ENCODE measurements at places on chromosomes 2 and 18.
A peak's percentile ranks its signal among the peaks of the same experiment; 100 is the strongest.

GRCh38 chr2:168978461-168978861 is 52.7 kb downstream of the ABCB11 start:
- no peak for DNase-seq

DNA sequence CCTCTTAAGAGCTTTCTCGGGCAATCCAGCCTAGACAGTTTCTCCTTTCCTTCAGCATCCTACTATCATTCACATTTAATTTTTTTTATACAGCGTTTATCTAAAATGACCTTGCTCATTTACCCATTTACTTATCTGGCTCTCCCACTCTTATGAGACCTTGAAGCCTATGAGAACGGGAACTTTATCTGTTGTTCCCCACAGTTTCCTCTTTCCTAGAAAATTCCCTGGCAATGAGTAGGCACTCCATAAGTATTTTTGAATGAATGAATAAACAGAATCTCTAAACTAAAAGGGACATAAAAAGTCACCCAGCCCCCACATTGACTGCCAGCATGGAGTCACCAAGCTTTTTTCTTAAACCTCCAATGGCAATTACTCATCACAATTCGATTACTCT is 353.2 kb downstream of the METTL4 start:
- DNase-seq, result no peak

DNA sequence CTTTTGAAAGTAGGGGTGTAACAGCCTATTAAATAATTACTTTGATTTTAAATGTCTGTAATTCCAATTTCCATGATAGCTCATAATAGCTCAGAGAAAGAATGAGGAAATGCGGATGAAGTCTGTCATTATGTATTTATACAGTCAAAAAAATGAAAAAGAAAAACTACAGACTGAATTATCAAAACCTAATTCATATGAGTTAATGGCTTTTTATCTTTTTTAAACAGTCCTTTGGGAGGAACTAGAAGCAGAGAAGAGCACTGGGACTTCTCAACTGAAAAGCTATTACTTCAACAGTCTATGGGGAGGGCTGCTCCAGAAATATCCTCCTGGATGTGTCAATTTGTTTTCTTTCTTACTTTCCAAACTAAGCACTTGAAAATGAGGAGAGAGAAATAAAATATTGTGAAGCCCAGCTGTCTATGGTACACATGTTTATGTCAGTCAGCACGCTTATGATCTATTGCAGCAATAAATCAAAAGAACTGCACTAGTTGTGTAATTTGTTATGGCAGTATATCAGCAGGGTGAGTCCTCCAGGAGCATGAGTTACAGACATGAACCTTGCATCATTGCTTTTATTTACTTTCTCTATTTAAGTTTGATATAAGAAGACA is 1550.2 kb downstream of the LRP1B start:
- no peak for DNase-seq

- no peak for DNase-seq
Measured at GRCh38 chr2:27830656-27831055, 59.1 kb downstream of the MRPL33 start.

DNA sequence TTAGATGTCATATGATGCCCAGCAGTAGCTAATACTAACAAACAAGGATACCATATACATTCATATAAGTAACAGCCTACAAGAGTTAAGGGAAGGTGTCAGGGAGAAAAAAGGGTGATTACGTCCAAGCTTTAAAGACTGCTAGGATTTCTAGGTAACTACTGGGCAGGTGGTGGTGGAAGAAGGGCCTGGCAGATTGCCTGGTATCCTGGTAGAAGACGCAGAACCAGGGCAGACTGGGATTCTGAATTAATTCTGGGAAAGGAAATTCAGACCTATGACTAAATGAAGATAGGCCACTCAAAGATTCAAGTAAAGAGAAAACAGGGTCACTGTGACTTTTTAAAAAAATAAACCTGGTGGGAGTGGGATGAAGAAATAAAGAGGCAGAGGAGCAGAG is 31.9 kb downstream of the NDUFA10 start:
- no peak for DNase-seq

DNA sequence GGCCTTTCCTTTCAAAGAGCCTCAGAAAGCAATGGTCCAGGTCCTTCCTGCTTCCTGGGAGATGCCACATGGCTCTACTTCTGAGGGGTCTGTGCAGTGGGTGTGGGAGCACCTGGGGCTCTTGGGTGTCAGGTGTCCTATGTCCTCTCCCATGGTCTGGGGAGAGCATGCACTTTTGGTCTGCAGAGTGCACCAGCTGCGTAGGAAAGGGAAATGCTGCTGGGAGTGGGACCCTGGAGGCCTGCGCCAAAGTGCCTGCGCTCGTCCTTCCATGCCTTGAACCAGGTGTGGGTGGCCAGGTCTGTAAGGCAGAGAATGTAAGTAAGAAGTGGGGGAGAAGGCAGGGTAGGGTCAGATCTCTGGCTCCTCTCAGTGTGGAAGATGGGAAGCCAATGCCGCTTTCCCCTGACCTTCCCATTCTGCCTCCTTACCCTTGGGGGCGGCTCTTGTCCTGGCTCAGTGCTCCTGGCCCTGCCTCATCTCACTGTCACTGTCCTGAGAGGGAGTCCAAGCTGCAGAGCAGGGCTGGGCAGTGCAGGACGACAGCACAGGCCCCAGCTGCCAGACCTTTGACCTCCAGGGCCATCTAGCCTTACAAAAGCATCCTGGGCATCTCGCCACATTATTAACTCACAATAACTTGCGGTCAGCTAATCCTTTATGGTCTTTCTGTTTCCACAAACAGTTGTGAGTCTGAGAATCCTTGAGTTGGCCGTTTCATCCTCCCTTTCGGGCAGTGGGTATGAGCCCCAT is 6.6 kb upstream of the PROM2 start:
- no peak for DNase-seq

DNA sequence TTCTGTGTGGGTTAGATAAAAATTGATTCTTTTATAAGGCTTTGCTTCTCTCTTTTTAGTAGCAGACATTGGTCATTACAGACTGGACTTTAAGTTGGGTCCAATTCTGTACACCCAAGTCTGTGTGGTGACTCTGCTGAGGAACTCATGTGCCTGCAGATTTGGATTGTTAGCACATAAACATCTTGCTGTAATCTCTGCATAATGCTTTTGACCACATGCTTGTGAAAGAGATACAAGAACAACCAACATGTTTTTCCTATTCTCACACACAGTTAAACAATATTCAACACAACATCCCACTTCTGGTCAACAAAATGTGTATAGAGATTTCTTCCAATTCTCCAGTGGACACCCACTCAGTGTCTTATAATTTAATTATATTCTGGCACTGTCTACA is 270.1 kb downstream of the RDH14 start:
- DNase-seq, result no peak

- no peak for DNase-seq
Measured at GRCh38 chr18:31273812-31274527, 44.0 kb upstream of the DSG1 start.

- peak; percentile 30 for DNase-seq
Measured at GRCh38 chr2:217993817-217994463, 8.9 kb downstream of the TNS1 start.

DNA sequence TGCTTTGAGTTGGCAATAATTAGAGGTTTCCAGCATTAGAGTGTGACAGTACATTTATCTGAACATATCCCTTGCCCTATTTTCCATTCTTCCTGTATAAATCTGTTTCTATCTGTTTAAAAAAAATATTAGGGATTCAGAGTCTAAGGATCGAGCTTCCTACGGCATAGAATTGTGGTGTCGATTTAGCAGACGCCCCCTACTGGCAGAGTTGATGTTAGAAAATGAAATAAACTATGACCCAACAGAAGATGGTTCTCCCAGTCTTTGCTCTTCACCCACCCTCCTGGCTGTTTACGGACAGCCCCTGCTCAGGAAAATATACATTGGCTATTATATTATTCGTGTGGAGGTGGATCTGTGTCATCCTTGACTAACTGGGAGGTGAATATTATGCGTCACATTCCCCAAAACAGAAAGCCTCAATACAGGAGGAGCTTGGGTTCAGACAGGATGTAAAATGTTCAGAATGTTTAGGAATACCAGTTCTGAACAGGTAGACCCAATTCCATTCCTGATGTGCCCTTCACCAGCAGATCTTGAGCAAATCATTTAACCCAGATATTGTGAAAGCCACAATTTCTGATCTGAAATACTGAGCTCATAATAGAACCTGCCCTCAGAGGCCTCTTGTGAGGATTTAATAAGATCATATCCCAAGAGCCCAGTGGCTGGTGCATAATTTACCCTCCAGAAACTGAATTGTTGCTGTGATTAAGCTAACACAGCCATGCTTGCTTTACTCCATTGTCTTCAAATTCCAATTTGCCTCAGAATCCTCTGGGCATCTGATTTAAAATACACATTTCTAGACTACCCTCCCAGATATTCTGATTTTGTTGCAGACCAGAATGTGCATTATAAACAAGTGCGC is 10.8 kb upstream of the ERMN start:
- DNase-seq, result peak; percentile 6

DNA sequence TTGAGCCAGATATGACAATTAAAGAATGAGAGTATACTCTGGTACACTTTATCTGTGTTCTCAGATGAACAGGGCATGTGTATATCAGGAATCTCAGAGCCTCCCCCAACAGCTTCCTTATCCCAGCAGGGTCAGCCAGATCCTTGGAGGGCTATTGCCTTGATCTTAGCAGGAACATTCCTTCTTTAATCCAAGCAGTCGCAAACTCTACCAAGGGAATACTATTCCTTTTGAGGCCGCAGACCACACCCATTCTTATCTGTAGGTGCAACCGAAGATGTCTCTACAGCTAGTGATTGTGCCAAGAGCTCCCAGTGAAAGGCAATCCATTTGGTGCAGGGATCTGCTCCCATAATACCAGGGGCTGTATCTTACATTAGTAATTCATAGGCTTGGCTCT is 118.3 kb upstream of the DOK6 start:
- DNase-seq, result no peak

DNA sequence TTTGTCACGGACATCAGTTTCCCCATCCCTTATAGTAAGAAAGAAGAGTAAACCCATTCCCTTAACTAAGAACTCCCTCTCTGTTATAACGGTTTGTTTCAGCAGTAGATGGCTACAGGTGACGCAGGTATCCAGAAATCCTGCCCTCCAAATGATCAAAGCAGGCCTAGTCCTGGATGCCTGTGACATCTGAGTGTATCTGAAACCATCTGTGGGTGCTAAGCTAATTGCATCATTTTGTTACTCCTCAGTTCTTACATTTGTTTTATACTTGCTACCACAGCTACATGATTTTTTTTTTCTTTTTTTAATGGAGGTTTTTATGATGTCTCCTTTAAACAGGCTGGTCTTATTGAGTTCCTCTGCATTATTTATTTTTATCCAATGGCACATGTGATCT is 55.1 kb downstream of the AAK1 start:
- DNase-seq, result no peak

- DNase-seq, result no peak
Measured at GRCh38 chr2:219737270-219737691, 109.9 kb downstream of the SLC4A3 start.

DNA sequence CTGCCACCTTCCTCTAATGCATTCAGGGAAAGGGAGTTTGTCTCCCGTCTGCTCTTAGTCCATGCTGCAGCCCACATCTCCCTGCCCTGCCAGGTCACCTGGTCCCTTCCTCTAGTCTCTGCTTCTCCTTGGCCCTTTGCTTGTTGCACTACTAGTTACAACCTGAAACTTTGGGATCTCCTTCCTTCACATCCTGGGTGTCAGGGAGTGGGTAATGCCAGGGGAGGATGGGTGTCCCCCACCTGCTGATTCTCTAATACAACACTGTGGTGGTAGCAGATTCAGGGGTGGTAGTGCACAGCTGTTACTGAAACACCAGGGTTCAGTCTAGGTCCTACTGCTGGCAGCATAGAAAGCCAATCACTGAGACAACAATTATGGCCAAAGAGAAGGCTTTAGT is 31.2 kb upstream of the COX7A2L start:
- DNase-seq, result no peak

DNA sequence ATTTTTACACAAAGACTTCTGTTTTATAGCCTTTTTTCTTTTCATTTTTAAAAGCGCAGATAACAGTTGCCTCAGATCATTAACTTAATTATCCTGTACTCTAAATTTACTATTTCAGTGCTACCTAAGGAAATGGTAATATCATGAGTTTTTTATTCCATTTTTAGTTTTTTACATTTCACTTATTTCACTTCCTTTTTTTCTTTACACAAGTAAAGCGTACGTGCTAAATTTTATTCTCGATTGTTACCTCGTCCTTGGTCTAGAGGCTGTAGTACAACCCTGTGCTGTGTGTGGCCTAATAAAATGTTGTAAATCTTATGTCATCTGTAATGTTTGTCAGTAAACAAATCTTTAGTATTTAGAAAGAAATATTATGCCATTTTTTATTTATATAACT is 49.2 kb downstream of the CRIM1 start:
- DNase-seq, result no peak

GRCh38 chr18:41144441-41144840 is 810.6 kb upstream of the PIK3C3 start:
- DNase-seq, result no peak

Data from activated naive CD8-positive, alpha-beta T cell treated with anti-CD3 and anti-CD28 coated beads, Interleukin-2, amount 50 U/mL, for 16 hours (primary cell).